ENCODE measurements at places on chromosomes 6 and 20.

GRCh38 chr6:155011809-155012291, 16.7 kb downstream of the TIAM2 start:
- no peak for DNase-seq

DNA sequence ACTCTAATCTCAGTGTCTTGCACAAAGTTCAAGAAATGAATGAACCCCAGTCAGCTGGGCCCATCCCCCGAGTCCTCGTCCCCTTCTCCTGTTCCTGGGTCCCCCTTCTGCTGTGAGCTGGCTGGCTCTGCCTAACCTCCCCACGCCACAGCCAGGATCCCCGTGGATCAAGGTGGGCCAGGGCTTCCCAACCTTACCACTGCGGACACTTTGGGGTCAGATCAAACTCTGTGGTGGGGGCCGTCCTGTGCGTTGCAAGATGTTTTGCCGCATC, 116.2 kb downstream of the SULF2 start:
- no peak for DNase-seq

GRCh38 chr6:153312634-153313033, 181.6 kb upstream of the RGS17 start:
- DNase-seq = no peak

GRCh38 chr20:58640446-58640845, 10.6 kb upstream of the STX16 start:
- DNase-seq = no peak

- DNase-seq = no peak
Observed at GRCh38 chr20:23163562-23163961, 77.4 kb upstream of the CD93 start.
